ENCODE measurements at places on chromosomes 1 and 21.

DNA sequence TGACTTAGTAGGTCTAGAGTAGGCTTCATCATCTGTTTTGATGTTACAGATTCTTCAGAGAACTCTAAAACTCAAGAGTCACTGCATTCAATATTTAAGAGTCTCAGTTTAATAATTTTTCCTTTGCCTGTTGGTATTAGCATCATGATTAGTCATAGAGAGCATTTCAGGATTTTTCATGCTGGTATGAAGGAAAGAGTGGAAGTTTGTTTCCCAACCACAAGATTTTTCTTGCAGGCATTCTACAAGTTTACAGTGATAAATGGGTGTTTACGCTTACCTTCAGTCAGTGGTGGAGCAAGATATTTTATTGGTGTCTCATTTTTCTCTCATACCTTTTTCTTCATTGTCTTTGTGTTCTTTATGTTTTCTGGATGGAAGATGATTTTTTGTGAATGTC lies 58.4 kb upstream of the MYOCOS start:
- no peak for DNase-seq

- DNase-seq = no peak
Observed at GRCh38 chr1:157135646-157136045, 2.5 kb downstream of the ETV3 start.

DNA sequence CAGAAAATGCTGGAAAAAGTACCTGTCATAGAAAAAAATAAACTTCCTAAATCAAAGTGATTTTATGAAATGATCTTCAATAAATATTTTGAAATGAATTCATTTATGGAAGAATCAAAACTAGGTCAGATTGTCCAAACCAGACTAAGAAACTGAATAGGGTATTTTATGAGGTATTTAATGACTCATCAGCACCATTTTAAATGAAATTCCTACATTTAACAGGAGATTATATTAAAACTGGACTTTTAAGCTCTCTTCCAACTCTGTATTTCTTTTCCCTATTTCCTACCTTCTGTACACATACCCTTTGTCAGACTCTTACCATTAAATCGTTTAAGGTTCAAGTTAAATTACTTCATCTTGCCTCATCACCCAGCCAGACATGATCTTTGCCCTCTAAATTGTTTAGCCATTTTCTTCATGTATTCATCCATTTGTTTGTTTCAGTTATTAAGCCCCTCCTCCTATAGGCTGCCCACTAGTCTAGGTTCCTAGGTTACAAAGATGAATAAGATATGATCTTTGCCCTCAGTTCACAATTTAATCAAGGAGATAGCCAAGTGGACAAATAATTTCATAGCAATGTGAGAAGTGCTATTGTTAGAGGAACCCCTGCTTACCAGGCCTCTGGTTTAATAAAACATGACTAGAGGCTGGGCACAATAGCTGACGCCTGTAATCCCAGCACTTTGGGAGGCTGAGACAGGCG lies 25.0 kb downstream of the TATDN3 start:
- DNase-seq = no peak

DNA sequence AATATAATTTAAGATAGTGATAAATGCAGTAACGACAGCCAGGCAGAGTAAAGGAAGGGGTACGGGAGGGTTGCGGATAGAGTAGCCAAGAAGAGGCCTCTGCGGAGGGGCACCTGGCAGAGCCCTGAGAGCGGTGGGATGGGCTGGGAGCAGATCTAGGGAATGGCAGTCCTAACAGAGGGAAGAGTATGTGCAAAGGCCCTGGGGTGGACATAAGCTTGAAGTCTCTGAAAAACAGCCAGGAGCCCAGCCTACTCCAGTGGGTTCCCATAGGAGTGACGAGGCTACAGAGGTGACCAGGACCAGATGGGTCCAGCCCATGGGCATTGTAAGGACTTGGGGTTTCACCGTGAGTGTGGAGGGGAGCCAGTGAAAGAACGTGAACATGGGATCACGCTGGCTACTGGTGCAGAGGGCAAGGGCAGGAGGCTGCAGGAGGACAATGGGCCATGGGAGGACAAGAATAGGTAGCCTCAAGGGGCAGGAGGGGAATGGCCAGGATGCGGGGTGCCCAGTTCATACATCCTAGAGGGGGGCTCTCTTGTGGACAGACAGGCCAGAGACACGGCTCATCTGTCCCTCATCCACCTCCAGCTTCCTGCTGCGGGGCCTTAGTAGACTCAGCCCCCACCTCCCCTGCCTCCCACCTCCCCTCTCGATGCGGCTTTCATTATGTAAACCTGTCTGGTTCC lies 185.7 kb upstream of the VAMP3 start:
- DNase-seq = no peak

DNA sequence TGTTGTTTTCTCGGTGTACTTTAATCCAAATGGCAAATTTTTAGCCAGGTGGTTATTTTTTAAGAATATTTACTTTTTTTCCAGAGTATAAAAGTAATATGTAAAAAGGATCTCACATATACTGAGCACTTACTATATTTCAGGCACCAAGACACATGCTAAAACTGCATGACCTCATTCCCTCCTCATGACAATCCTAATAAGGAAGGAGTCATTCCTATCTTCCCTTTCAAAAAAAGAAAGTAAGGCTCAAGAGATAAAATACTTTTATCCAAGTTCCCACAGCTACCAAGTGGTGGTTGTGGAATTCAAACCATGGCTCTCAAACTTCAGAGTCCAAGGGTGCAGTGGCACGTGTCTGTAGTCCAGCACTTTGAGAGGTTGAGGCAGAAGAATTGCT lies 19.4 kb downstream of the ATP2B4 start:
- peak; percentile 34 for DNase-seq

DNA sequence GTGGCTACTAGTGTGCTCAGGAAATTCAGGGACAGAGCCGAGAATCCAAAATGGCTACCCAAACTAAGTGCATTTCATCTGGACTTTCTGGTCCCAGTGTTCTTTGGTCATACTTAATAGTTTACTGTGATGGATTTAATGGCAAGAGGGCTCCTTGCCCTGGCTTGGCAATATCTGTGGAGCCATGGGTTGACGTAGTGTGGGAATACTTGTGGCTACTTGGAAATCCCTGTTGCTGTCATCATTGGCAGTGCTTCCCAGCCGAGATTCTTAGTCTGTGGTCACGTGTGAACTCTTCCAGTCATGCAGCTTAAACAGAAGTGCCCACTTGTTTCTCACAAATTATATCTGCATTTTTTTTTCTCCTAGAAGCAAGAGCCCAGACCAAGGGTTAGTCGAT lies 198.9 kb downstream of the HS2ST1 start:
- DNase-seq = no peak

DNA sequence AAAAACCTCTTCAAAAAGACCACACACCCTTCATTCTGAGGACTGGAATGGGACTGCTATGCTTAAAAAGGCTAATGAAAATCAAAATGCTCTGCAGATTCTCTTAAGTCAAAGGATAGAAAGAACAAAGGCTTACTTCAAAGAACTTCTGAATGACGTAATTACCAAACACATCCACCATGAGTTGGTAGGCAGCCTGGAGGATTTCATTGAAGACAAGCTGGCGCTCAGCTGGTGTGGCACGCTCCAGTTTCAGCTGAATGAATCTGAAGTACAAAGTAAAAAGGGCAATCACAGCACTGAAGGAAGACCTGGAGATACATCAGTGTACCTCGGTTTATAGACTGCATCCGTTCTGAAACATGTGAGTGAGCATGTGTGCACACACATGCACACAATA lies 43.5 kb upstream of the SDC3 start:
- no peak for DNase-seq

DNA sequence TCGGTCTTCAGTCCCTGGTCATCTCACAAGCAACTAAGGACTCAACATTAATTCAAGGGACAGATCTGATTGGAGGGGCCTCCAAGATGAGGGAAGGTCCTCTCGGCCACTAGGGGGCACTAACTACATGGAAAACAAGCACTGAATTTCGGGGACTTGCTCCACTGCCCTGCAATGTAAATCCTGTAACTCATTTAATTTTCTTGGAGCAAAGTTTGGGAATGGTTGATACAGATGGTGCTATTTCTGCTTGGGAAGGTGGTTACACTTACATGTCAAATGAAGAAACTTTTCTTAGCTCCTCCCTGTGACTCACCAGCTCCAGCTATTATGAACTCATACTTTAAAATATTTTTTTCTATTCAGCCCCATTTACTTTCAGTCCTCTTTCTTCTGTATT lies 97.4 kb upstream of the KCNJ15 start:
- DNase-seq = peak; percentile 56

DNA sequence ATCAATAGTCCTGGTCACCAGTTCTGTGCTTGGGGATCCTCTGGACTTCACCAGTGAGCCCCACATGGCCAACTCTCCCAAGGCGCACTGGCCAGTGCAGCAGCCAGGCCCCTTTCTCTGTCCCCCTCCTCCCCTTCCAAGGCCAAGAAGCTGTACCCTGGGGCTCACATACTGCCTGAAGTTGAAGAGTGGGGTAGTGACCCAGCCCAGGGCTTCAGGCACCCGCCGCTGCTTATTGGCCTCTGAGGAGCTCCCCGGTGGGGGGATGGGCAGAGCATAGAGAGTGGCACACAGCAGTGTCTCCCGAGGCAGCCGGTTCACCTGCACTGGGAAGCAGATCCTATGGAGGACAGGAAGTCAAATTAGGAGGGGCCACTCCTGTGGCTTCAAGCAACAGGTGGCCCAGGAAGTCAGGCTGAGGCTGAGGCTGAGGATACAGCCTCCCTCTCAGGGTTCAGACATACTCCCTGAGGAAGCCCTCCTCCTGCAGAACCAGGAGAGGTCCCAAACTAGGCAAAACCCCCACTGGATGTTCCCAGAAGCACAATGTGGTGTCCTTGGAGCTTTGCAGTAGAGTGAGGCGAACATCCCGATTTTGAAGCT lies 38.2 kb upstream of the PPP1R15B start:
- DNase-seq = no peak

DNA sequence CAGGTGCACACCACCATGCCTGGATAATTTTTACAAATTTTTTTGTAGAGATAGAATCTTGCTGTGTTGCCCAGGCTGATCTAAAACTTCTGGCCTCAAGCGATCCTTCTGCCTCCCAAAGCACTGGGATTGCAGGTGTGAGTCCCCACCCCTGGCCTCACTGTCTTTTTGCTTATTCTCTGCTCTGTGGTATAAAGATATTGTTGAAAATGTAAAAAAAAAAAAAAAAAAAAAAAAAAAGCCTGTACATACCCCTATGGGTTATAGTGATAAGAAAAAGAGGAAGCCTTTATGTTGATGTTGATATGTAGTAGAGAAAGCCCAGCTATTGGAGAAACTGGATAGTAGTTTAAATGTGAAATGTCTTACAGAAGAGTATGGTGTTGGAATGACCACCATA lies 125.8 kb downstream of the XPR1 start:
- DNase-seq = no peak

DNA sequence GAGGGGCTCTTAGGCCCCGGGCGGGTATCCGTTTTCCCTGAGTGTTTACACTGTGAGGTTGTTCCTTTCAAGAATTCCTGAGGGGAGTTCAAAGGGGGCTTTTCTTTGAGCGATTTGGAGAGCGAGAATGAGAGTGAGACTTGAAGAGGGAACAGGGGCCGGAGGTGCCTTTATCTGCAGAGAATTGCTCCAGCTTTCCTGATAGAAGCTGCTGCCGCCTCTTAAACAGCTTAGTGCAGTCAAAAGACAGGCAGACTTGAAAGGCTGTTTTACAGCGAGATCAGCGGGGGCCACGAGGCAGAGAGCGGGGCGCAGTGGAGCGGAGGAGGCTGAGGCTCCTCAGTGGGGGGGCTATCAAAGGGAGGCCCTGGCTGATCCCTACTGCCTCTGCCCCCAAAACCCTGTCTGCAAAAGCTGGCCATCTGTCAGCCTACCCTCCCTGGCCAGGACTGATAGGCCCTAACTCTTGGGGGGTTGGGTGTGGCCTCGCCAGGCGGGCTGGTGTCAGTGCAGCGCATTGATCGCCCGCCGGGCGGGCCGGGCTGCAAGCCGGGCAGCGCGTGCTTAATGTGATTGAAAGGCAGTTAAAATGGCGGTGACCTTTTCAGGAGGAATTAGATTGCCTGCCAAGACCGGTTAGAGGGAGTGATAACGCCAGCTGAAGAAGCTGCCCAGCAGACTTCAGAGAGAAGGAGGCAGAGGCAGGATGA lies 36.4 kb downstream of the TMEM53 start:
- no peak for DNase-seq

DNA sequence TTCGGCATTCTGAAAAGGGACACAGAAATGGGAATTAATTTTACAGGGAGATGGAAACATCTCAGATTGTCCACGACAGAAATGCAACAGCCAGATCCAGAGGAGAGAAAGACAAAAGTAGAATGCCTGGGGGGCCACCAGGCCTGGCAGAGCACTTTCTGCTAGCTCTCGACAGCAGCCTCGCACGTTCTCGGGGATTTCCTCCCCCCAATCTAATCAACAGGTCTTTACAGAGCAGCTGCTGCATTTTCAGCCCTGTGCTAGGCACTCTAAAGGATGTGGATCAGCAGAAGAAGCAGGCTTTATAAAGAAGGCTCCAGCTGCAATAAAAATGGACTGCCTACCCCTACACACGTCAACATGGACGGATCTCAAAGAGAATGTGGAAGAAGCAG lies 10.6 kb downstream of the CSRP1 start:
- no peak for DNase-seq

GRCh38 chr1:2934156-2934540 lies 87.1 kb upstream of the ACTRT2 start:
- no peak for DNase-seq

DNA sequence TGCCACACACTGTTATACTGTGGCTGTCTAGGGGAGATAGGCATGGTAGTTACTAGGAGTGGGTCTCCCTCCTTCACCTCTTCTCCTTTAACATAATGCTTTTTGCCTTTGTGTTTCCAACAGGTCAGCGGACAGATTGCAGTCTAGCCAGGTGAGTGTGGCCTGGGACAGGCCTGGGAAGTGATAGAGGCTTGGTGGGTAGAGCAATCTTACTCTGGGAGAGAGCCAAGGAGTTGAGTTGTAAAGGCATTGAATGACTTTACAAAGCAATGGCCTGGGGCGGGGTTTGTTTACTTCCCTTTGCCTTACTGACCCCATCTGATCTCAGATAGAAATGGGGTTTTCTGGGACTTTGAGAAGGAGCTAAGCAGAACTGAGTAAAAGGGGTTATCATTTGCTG lies 51.0 kb upstream of the IKBKE start:
- no peak for DNase-seq

DNA sequence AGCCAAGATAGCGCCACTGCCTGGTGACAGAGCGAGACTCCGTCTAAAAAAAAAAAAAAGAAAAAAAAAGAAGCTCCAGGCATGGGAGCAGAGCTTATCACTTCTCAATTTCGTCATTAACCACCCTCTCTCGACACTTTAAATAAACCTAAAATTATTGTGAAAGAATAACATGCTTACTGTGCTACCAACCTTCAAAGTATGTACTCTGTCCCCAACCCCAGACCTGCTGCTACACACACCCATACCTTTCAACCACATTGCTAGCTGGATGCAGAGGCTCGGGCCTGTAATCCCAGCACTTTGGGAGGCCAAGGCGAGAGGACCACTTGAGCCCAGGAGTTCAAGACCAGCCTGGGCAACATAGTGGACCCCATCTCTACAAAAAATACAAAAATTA lies 38.7 kb downstream of the GNPAT start:
- DNase-seq = no peak

DNA sequence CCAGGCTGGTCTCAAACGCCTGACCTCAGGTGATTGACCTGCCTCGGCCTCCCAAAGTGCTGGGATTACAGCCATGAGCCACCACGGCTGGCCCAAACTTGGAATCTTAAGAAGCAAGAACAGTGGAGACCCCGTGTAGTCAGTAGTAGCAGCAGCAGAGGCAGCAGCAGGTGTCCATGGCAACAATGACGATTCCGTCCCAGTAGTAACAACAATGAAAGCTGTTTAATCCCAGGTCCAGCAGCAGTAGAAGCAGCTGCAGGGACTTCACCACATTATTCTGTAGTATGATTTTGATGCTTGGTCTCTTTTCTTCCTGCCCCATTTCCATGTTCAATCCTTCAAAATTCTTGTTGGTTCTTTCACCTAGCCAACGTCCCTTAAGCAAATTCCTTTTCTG lies 69.6 kb upstream of the KCTD3 start:
- DNase-seq = no peak

Data from inflammatory macrophage (primary cell).